Lower leg skin (tissue), 4 donors: ENCODE measurements at places on chromosomes 5 and 9.

GRCh38 chr5:14816999-14817761 is 54.4 kb downstream of the ANKH start:
- peak; percentile 58 for DNase-seq

DNA sequence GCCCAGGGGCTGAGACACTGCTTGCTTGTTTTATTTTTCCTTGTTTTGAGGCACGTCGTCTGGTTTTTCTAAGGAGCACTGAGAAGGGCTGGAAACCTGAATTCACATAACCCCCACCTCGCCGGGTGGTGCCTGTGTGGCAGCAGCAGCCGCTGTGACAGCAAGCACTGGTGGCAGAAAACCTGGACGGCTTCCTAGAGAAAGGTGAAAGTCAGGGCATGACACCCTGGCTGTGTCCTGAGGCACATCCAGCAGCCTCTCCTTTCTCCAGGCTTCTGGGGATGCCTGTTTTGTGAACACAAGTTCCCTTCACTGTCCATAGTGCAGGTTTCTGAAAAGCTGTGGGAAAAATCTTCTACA is 29.2 kb downstream of the MRPL36 start:
- no peak for DNase-seq

DNA sequence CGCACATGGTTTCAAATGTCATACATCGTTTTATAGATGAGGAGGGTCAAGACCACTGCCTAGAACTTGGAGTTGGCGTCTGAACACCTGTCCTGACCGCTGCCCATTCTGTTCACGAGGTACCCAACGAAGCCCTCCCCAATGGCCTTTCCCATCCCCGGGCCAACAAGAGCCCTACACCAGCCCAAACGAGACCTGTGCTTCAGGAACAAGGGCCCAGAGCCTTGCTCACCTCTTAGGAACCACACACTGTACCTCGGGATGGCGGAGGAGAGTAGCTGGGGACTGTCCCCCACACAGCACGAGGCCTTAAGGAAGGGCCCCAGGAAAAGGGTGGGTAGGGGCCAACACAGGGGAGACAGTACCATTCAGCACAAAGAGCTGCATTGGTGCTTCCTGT is 3.0 kb downstream of the SURF6 start:
- DNase-seq: peak; percentile 75

GRCh38 chr5:149228618-149229297 is 42.9 kb upstream of the AFAP1L1 start:
- DNase-seq: no peak

DNA sequence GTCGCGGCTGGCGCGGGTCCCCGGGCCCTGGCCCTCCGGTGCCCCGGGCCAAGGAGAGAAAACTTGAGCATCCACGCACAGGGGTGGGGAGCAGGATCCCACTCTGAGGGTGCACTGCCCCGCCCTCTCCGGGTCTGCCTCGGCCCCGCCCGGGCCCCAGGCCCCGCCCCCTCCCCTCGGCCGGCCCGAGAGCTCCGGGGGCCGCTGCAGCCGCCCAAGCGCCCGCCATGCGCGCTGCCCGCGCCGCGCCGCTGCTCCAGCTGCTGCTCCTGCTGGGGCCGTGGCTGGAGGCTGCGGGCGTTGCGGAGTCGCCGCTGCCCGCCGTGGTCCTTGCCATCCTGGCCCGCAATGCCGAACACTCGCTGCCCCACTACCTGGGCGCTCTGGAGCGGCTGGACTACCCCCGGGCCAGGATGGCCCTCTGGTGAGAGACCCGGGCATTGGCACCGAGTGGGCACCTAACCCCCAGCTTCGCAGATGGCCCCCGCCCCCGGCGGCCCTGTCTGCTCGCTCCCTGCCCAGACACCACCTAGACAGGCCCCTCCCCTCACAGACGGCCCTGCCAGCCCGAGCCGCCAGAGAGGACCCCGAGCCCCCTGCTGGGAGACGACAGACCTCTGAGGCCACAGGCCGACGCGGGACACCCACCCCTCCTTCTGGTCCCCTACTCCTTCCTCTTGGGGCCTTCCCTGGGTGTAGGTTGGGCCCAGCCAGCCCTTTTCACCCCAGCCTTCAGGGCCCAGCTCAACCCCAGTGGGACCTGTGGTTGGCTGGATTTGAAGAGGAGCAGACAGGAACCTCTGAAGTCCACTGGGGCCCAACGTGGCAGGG is at the start of gene CERCAM:
Gene CERCAM (plus strand): TSS at position 207 of the 831 bp plus-strand sequence. CDS start 21 bp downstream, at position 228.
- peak; percentile 90 for DNase-seq

GRCh38 chr9:20884985-20885593 is 146.4 kb downstream of the HACD4 start:
- peak; percentile 46 for DNase-seq

DNA sequence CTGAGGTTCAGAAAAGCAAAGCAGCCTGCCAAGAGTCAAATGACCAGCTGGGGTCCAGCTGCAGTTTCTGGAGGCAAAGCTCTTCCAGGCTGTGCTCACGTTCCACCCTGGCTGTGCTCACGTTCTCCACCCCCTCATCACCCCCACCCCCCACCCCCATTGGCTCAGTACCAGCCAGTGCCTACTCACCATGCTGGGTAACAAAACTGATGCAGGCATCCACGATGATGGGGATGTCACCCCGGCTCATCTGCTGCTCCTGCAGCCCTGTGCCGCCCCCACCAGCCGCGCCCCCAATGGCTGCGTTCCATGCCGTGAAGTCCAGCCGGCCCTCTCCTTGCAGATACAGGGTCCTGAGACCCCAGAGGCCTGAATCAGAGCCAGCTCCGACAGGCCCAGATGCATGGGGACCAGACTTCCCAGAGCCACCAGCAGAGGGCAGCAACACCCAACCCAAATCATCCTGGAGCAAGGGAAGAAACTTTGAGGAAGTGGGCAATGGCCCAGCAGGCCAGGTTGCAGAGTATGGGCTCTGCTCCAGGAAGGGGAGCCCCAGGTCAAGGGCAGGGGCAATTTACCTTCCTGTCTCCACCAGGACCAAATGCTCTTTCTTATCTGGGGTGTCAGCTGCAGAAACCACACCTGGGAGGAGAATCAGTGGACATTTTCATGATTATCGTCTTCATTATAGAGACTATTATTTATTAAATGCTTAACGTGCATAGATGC is 13.7 kb upstream of the FCHSD1 start:
- peak; percentile 66 for DNase-seq

DNA sequence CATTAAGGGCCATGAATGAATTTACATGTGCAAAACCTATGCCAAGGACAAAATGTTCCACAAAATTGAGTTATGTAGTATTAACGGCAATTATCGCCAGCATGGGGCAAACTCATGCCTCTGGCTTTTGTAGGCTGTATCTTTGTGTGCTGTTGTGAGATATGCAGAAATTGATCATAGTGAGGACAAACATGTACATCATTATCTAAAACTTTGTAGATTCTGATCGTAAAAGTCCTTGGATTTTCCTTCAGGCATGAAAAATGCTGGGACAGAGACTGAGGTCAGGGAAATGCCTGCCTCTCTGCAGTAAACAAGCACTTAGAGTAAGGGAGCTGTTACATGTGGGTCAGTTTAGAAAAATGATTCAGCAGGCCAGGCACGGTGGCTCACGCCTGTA is 5.9 kb upstream of the TXNDC8 start:
- no peak for DNase-seq

GRCh38 chr9:127777368-127777980 is 992 bp downstream of the SH2D3C start:
- DNase-seq: no peak

DNA sequence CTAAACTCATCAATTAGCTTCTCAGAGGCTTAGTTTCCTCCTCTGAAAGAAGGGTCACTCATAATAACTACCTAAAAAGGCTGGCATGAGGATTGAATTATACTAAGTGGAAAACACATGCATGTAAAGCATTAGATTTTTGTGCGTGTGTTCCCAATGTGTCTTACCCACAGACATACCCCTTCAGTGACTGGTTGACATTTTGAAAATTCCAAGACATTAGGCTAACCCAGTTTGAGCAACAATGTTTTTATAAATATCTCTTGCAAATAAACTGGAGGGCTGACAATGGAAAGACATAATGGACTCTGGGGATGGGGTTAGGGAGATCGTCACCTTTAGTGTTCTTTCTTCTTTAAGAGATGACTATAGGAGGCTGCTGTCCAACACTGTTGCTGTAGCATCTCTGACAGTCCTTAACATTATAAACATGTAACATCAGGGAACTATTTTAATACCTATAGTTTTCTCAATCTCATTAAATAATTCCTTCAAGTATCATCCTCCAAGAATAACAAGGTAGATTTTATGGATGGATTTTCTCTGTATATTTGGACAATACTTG is 24.3 kb downstream of the HMHB1 start:
- DNase-seq: no peak

DNA sequence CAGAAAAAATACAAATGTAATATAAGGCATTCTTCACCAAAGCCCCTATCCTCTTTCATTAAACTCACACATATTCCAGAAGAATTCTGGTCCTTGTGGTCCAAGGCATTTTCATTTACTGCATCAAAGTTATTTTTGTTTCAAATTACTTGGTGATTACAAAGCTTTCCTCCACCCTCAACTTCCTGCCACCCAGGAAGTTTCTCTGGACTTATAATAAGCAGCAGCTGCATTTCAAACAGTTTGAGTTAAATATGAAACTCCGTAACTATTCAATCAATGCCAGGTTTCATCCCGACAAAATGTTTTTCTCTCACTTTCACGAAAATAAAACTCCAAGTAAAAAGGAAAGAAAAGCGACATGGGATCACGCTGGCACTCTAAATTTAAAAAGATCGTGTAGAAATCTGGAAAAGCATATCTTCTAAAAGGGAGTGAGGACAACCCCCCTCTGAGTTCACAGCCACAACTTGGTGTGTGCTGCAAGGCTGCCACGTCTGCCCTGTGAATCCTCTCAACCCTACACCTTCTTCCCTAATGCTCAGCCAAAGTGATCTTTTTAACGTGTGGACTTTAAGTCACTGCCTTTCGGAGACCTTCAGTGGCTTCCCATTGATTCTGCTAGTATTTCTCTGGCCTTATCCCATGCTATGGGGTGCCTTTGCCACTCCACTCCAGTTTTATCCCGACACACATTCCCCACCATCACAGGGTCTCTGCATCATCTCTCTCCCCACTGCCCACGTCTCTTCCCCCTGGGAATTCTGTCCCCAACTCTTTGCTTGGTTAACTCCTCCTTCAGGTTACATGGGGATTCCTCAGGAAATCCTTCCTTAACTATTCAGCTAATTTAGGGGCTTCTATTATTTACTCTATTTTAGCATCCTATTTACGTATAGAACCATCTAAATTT is 91.1 kb upstream of the CER1 start:
- DNase-seq: no peak

- DNase-seq: no peak
Measured at GRCh38 chr5:54874337-54875021, 110.9 kb downstream of the ESM1 start.

GRCh38 chr9:96877269-96877668 is 23.0 kb upstream of the ZNF782 start:
- no peak for DNase-seq

DNA sequence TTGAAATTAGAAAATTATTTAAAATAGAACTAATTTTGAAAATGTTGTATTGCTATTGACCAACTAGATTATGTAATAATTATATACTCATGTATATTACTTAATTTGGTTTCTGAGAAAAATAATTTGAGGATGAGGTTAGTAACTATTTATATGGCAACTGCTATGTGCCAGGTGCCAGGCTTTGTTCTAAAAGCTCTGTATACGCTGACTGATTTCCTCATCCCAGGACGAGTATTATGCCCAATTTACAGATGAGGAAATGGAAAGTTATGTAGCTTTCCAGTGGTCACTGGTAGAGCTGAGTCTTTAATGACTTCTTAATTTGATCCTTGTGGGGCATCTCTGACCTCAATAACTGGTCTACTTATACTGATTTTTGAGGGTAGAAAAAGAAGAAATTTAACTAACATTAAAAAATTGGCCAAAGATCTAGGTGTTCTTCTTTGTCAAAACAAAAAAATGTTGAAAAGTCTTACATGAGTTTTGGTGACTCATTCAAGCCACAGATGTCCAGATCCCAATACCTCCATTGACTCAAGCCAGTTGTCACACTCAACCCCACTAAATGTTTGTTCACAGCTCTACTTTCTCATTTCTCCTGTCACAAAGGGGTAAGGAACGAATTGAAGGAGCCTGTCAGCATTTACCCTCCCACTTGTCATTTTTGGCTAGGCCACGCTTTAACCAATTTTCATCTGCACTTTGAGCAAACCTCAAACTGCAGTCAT is 228.1 kb upstream of the MEF2C start:
- no peak for DNase-seq

GRCh38 chr9:134814598-134815215 is 65.9 kb upstream of the FCN2 start:
- no peak for DNase-seq

- no peak for DNase-seq
Measured at GRCh38 chr5:116466727-116467464, 107.7 kb downstream of the SEMA6A start.

DNA sequence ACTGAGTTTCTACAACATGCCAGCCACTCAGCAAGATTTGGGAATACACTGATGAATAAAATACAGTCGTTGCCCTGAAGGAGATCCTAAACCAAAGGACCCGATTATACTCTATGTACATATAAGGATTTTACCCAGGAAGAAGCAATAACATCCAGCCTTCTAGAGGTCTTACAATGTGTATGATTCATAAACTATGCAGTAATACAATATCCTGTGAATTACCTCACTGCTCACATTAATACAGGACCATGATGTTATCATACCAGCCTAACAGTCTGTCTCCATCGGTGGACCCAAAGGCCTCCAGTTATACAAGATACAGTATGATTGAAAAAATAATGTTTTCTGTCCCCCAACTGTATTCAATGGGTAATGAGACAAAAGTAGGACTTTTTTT is 310.5 kb upstream of the TRPM3 start:
- DNase-seq: no peak

DNA sequence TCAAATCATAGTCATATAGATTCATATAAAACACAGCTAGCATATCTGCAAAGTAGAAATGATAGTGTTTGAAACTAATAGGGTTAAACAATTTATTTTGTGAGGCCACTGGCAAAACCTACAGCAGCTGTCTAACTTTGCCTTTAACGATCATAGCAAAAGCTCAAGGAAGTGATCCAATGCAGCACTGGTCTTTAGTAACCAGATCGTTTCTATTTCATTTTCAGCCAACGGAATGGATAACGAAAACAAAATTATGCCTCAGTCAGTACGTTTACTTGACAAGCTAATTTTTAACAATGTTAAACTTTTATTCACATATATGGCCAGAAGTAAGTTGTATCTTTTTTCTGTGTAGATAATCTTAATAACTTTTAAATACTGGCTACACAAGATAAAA is 17.7 kb downstream of the MLLT3 start:
- DNase-seq: no peak

- no peak for DNase-seq
Measured at GRCh38 chr9:122377241-122378164, 6.7 kb downstream of the PTGS1 start.

GRCh38 chr5:73596705-73597328 is 29.2 kb upstream of the ARHGEF28 start:
- DNase-seq: no peak

DNA sequence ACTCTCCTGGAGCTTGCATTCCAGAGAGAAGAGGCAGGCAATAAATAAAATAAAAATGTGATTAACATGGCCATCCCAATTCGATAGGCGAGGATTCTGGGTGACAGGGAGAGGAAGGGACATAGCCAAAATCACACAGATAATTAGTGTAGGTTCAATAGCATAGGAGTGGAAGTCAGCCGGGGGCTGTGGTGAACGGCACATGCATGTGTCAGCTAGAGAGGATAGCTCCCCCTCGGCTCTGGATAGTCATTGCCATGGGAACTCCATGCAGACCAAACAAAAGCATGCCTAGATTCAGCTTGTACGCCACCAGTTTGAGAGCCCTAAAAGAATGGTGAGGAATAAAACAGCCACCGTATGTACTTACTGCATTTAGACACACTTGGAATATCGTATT is 223.5 kb downstream of the GRIA1 start:
- DNase-seq: no peak
